NT2/D1 (cell line): ENCODE measurements at places on chromosomes 7 and 10.

DNA sequence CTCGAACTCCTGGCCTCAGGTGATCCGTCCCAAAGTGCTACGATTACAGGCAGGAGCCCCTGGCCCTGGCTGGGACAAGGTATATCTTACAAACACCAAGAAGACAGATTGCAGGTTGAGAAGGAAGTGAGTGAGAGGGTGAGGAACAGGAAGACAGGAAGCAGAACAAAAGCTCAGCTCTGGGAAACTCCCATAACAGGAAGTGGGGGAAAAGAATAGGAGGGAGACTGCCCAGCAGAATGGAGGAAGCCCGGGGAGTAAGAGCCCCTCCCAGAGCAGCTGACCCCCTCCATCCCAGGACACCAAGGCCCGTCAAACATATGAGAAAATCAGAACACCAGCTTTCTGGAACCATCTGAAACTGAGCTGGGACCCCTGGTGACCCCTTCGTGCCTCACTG, 2.9 kb downstream of the TECPR1 start:
- no peak for DNase-seq

DNA sequence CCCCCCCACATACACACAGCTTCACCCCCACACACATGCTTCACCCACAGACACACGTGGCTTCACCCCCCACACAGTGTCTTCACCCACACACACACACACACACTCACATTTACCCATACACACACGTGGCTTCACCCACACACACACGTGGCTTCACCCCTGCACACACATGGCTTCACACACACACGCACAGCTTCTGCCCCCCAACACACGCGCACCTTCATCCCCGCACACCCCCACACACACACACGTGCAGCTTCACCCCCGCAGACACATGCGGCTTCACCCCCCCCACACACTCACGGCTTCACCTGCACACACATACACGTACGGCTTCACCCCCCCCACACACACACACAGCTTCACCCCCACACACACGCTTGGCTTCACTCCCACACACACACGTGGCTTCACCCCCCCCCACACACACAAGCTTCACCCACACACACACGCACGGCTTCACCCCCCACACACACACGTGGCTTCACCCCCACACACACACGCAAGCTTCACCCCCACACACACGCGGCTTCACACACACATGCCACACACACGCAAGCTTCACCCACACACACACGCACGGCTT, 82.4 kb downstream of the NKX6-2 start:
- no peak for DNase-seq

GRCh38 chr10:6734286-6734685, 154.2 kb upstream of the PRKCQ start:
- DNase-seq, result no peak

DNA sequence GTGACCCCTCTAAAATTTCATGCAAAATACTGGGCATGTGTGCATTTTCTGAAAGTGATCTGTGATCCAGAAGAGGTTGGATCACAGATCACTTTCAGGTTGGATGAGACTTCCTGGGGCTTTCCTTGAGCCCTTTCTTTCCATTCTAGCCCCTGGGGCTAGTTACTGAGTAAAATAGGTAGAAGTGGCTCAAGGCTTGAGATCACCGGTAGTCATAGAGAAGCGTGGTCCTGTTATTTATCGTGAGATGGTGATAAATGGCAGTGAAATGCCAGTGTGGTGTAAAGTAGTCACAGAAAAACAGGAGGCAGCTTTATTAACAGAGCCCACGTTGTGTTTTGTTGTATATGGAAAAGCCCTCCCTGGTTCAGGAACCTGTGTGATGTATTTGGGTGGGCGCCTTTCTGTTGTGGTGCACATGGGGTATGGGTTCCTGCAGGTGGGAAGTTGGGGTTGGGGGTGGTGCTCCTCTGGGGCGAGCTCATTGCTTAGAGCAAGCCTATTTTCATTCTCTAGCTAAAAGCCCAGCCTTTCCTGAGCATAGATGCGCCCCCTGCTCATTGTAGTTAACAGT, 34.0 kb upstream of the SH2D4B start:
- DNase-seq, result no peak

DNA sequence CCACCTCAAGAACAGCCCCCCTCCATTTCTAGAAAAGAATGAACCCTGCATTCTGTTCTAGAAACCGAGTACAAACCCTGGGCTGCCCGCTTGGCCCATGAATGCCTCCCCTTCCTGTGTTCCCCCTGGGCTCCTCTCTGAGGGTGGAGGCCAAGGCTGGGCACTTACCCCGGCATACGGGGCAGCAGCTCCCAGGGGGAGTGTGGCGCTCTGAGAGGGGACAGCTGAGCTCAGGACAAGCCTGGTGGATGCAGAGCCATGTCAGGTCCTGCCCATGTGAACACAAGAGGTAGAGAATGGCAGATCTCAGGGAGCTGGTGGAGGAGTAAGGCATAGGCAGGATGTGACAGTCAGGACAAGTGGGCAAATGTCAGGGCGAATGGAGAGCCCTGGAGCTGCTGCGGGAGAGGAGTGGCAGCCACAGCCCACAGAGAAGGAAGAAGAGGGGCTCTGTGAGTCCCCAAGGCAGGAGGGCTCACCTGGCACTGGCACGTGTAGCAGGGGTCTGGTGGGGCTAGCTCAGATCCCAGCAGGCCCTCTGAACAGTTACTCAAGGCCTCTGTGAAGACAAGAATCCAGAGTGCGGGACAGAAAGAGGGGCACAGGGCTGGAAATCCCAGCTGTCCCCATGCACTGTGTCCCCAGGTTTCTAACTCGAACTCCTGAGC, 18.9 kb downstream of the ATP6V1F start:
- no peak for DNase-seq

GRCh38 chr7:135755351-135755753, 6.7 kb upstream of the FAM180A start:
- no peak for DNase-seq

- DNase-seq, result no peak
Observed at GRCh38 chr10:131207176-131207575, 104.3 kb downstream of the TCERG1L start.

DNA sequence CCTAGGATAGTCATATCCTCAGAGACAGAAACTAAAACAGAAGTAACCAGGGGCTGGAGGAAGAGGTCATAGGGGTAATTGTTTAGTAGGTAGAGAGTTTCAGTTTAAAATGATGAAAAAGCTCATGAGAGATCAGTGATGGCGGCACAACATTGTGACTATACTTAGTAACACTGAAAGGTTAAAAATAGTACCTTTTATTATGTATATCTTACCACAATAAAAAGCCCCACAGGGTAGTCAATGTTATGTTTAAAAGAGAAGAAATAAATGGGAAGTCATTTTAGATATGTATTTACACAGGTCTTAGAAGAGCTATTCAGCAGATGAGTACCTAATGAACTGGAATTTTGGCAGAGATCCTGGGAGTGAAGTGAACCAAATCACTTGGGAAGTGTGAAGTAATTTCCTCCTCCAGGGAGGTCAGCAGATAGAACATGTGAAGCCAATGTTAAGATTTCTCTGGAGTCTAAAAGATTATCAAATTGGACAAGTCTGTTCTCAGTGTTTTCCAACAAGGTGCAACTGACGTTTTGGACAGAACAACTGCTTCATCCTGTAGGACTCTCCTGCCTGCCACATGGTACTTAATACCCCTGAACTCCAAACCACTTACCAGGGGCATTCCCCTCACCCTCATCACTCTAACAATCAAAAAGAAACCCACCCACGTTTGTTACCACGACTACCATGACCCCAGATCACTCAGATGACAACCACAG, 6.4 kb downstream of the CDCA7L start:
- no peak for DNase-seq

- DNase-seq, result no peak
Observed at GRCh38 chr7:106813705-106814305, 51.3 kb upstream of the PIK3CG start.

DNA sequence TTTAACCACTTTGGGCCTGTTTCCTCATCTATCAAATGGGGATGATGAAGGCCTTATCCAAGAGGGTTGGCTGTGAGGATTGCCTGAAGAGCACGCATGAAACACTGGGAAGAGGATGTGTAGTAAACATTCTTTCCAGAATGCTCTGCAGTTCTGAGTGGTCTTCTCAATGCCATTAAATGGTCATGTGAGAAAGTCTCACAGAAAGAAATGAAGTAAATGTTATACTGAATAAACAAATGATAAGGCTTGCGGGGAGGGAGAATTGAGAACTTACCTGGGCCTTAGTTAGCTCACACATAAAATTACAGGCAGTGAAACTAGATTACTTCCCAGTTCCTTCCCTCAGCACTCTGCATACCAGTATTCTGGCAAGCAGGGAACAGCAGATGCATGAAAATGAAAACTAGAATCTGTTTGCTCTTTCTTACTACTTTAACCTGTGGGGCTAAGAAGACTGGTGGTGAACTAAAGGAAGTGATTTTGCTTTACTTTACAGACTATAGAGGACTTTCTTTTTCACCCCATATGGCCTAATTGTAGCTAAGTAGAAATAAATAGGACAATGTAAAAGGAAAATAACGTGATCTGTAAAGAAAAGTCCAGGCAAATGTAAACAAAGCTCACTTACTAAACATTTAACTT, 135.3 kb upstream of the CCDC6 start:
- DNase-seq, result no peak

DNA sequence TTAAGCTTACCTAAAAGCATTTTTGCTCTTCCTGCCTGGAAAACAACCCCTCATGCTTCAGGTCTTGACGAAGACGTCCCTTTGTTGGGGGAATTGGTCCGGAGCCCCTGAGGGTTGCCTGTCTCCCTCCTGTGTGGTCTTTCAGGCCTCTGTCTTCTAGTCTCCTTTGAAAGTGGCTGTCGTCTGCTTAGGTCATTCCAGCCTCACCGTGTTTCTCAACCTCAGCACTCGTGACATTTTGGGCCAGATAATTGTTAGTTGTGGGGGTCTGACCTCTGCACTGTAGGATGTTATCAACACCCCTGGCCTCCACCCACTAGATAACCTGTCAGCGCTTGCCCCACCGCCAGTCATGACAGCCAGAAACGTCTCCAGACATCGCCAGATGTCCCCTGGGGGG, 219.1 kb downstream of the TCF7L2 start:
- no peak for DNase-seq

- no peak for DNase-seq
Observed at GRCh38 chr10:88890681-88891381, 10.8 kb downstream of the STAMBPL1 start.

DNA sequence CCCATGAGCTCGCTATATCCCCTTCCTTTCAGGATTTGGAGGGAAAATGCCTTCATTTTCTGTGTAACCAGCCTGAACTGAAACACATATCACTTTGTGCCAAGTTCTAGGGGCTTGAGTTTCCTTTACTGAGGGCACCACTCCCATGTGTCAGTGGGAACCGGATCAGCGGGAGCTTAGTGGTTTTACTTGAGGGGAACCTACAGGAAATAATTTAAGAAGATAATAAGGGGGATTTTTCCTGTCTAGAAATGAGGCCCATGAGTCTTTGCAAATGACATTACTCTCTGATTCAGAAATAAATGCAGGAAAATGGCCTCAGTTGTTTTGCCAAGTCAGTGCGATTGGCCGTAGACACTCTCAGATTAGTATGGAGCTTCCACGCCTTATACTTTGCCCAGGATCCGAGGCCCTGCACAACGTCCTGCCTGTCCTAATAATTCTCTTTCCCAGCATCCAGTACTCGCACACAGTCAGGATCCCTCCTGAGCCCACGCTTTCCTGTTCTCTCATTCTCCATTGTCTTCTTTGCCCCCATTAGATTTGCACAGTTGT, 86.4 kb upstream of the LYZL1 start:
- no peak for DNase-seq

- DNase-seq, result no peak
Observed at GRCh38 chr7:46214526-46214925, 293.5 kb upstream of the IGFBP3 start.

DNA sequence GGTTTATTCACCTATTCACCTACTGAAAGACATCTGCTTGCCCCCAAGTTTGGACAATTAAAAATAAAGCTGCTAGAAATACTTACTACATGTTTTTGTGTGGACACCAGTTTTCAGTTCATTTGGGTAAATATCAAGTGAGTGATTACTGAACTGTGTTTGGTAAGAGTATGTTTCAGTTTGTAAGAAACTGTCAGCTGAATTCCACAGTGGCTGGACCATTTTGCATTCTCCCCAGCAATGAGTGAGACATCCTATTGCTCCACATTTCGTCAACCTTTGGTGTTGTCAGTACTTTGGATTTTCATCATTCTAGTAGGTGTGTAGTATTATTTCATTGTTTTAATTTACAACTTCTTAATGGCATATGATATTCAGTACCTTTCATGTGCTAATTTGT, 17.4 kb upstream of the IKZF1 start:
- no peak for DNase-seq

GRCh38 chr7:95389516-95389915, 6.7 kb downstream of the PON3 start:
- DNase-seq, result no peak

GRCh38 chr7:126411821-126412383, 840.8 kb downstream of the GRM8 start:
- DNase-seq, result no peak

GRCh38 chr10:24255881-24256311, 47.0 kb downstream of the KIAA1217 start:
- no peak for DNase-seq

- DNase-seq, result no peak
Observed at GRCh38 chr10:128124813-128125403, 1.3 kb downstream of the MKI67 start.

DNA sequence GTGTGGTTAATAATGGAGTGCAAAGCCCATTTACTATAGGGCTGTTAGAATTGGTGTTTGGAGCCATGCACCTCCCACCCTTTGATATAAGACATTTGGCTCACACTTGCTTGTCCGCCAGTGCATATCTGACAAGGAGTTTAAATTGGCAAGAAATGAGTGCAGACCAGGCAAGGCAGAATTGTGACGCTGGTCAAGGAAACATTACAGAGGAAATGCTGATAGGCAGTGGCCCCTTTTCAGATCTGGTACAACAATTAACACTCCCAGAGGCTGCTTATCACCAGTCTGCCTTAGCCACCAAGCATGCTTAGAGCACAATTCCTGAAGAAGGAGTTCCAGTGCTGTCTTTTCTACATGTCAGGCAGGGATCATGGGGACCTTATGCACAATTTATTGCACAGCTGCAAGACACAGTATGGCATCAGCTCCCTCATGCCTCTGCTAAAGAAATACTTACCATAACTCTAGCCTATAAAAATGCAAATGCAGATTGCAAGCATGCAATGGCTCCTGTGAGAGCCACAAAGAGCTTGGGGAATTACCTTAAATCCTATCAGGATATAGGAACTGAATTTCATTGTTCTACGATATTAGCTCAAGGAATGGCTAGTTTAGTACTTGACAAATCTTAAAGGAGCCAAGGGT, 35.2 kb downstream of the OR13A1 start:
- no peak for DNase-seq

DNA sequence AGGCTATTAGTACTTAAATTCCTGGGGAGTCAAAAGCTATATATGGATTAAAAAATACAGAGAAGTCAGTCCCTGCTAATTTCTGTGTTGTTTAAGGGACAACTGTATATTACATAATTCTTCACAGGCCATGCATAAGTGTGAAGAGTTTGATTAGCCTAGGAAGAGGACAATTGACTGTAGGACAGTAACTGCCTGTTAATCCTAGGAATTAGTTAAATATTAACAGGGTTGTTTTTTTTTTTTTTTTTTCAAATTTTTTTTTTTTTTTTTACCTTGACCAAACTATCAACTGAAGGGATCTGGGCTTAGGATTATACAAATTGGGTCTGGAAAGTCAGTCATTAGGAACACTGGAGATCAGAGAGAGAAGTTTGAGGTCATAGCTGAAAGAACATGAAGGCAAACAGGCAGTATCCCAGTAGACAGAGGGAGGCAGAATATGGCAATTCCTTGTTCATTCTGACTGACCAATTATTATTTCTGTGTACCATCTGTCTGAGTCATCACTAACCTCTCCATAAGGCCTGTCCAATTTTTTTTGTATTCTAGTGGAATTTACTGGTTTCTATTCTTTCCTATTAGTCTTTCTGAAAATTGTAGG, 1139.2 kb downstream of the SORCS1 start:
- no peak for DNase-seq
